GM12892 (cell line): ENCODE measurements at places on chromosomes 6 and 20.

- no peak for DNase-seq
Observed at GRCh38 chr6:110116258-110116657, 63.2 kb downstream of the WASF1 start.

DNA sequence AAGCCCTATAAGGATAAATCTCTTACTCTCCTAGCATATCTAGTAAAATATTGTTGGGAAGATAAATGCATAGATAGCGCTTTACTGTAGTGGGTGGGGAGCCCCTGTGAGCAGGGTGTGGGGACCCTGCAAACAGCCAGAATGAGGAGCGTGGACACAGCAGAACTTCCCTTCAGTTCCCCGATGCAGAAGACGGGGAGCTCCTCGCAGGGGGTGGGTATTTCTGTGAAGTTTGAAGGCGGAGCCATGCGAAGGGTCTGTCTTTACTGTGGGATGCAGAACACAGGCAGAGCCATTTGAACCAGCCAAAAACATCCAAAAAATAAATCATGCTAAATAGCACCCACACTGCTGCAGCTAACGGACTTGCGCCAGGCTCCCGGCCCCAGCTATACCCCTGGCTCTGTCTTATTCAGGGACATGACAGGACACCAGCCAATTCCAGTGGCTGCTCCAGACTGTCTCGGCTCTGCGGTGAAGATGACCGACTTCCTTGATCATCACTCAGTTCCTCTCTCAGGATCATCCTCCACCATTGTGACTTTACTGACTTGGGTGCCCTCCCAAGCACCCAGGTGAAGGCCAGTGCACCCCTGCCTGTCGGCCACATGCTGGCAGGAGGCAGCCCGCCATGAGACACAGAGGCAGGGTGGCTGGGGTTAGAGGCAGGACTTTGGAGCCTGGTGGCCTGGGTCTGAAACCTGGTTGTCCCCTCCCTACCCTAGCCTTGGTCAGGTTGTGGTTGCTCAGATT lies 134.5 kb downstream of the SMOC2 start:
- no peak for DNase-seq

DNA sequence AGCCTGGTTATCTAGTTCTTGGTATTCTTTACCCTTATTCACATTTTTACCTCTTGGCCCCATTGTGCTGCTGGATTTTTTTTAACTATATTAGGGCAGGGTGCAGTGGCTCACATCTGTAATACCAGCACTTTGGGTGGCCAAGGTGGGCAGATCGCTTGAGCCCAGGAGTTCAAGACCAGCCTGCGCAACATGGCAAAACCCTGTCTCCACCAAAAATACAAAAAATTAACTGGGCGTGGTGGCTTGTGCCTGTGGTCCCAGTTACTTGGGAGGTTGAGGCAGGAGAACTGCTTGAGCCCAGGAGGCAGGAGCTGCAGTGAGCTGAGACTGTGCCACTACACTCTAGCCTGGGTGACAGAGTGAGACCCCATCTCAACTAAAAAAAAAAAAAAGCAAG lies 12.2 kb upstream of the TAF8 start:
- DNase-seq: no peak

- peak; percentile 20 for DNase-seq
Observed at GRCh38 chr20:13261460-13262301, 40.6 kb downstream of the ISM1 start.

GRCh38 chr6:134436950-134437349 lies 119.0 kb upstream of the SGK1 start:
- no peak for DNase-seq

GRCh38 chr6:120996340-120996739 lies 337.9 kb downstream of the TBC1D32 start:
- DNase-seq: no peak

- DNase-seq: no peak
Observed at GRCh38 chr6:165805067-165805555, 142.1 kb upstream of the PDE10A start.

- DNase-seq: no peak
Observed at GRCh38 chr6:154154389-154154967, 115.4 kb downstream of the OPRM1 start.

GRCh38 chr6:2706558-2706957 lies 44.2 kb downstream of the MYLK4 start:
- DNase-seq: no peak

DNA sequence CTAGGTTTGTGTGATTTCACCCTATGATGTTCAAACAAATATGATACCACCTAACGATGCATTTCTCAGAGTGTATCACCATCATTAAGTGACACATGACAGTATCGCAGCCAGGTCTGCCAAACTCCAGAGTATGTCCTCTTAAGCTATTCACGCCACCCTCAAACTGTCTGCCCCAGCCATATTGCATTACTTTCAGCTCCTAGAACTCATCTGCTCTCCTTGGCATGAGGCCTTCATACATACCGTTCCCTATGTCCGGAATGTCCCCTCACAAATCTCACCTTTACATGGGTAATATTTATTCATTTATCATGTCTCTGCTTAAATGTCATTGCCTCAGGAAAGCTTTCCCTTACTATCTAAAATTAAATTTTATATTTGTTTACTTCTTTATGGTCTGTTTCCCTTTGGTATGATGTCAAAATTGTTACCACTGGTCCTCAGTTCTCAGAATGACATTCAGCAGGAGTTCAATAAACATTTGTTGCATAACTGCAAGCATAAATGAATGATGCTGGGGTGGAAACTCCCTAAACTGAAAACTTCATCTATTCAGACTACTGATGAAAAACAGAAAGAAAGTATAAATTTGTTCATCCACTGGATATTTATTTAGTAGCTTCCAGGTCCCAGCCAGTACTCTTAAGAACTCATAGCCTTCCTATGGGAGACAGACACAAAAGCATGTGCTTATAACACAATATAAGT lies 3.2 kb downstream of the SESN1 start:
- DNase-seq: no peak

- no peak for DNase-seq
Observed at GRCh38 chr6:99295276-99295675, 54.2 kb downstream of the FAXC start.

DNA sequence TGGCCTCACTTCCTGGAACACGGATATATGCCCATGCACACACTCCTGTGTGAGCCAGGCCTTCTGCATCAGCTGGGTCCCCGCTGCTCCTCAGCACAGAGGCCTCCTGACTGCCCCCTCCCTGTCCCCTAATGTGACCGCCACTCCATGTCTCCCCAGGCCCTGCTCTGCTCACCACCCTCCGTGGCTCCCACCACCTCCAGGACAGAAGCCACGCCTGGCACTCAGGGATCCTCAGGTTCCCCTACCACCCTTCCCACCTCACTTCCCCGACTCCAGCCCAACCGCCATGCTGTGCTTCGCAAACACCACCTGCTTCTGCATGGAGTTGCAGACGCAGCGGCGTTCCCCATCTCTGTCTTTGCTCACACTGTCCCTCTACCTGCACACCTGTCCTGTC lies 4.3 kb upstream of the SRC start:
- DNase-seq: no peak

- no peak for DNase-seq
Observed at GRCh38 chr20:12936020-12936419, 72.8 kb upstream of the SPTLC3 start.

DNA sequence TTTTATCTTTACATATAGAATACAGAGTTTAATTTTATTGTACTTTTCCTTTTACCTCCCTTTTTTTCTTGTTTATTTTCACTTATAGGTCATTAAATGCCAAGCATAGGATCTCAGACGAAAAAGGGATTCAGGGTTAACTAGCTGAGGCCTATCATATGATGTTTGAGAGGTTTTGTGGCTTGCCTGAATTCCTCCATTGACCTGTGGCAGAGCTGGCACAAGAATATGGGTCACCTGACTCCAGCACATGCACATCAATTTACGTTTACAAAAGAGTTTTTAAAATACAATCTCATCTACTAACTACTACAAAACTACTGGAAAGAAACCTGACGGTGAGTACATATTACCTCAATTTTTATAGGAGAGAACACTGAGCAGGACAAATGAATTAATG lies 60.4 kb downstream of the SGK1 start:
- DNase-seq: no peak
